Activated naive CD8-positive, alpha-beta T cell treated with anti-CD3 and anti-CD28 coated beads, Interleukin-2, amount 10 ng/mL, durations not matched to agents 7 days and 5 days (primary cell): ENCODE measurements at places on chromosomes 7 and 10. TPM values are rescaled to one million over a fixed set of nuclear protein-coding genes. Genes with fewer than 3 reads are reported as not detected.

DNA sequence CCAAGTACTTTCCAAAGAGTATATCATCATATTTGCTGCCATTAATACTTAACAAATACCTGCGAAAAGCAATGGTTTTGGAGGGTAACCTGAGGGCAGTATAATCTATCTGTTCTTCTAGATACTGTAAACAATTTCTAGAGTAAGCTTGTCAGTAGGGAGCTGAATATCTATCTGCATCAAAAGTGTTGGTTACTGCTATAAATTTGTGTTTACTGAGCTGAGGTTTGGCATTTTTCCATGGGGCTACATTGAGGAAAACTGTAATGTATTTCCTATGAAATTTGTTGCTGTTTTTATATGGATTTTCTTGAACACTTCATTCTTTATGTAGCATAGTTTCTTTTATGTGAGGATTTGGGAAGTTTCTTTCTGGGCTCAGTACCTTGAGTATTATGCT is 913.4 kb downstream of the CNTNAP2 start:
- no peaks in the 10 kb centered on the region for H3K27me3 ChIP-seq
- no peaks in the 10 kb centered on the region for H3K4me1 ChIP-seq

DNA sequence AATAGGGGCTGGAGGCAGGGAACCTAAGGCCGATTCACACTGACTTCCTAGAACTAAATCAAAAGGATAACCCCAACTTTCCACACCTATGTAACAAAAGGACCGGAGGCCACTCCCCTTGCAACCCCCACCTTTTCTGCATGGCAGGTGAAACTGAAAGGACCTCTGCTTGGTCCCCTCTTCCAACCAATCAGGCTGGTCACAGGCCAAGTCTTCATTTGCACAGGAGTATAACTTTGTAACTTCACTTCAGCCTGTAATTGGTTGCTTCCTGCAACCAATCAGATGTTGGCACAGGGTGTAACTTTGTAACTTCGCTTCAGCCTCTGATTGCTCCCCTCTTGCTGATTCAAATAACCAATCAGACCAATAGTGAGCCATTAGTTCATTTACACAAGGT is 190.0 kb downstream of the FAM107B start:
- peaks cover 84% of the 10 kb centered on the region for H3K4me1 ChIP-seq
- peak overlapping the region; percentile 78 for H3K4me3 ChIP-seq
- H3K27me3 ChIP-seq, result no peaks in the 10 kb centered on the region
- H3K27ac ChIP-seq, result peak overlapping the region; percentile 94
- H3K36me3 ChIP-seq, result peaks cover 23% of the 10 kb centered on the region

DNA sequence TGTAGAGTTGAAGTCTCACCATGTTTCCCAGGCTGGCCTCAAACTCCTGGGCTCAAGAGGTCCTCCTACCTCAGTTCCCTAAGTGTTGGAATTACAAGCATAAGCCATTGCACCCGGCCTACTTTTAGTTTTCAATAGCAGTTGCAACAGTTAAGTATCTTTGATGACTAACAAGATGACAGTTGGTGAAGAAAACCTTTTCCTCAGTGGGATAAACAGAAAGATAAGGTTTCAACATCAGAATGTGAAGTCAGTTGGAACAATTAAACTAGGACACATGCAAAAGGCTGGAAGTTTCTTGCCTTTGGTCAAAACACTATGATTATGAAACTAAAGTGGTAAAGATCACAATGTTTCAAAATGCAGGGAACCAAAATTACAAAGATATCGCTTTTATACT is 169.2 kb downstream of the ZNF438 start:
- H3K4me1 ChIP-seq, result no peaks in the 10 kb centered on the region
- no peaks in the 10 kb centered on the region for H3K27me3 ChIP-seq
- H3K36me3 ChIP-seq, result no peaks in the 10 kb centered on the region
- no peak for DNase-seq
- no peak overlapping the region for H3K4me3 ChIP-seq

Gene SORBS1
- total RNA-seq, result 0.71 TPM

DNA sequence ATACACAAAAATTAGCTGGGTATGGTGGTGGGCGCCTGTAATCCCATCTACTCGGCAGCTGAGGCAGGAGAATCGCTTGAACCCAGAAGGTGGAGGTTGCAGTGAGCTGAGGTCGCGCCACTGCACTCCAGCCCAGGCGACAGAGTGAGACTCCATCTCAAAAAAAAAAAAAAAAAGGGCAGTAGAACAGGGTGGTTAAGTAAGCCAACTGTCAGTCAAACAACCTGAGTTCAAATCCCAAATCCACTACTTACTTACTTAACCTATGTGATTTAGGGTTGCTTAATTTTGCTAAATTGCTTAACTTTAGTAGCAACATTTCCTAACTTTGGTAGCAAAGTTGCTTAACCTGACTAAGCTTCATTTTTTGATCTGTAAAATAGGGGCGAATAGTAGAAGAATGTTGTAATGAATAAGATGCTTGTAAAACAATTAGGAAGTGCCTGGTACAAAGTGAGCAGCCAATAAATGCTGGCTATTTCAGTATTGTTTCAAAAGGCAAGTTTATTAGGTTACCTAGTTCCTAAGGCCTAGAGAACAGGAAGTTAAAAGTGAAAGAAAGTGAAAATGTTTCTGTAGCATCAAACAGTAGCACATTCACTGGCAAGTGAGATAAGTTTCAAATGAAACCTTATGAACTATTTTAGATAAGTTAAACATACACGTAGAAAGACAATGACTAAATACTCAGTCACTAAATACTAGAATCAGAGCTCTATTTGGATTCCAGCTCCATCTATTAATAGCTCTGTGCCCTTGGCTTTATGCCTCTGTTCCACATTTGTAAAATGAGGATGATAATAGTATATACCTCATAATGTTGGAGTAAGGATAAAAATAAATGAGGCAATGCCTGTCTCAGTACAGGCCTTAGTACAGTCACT is 64.3 kb downstream of the HOXA1 start:
- peak overlapping the region; percentile 63 for H3K4me3 ChIP-seq
- no peaks in the 10 kb centered on the region for H3K27me3 ChIP-seq
- no peak for DNase-seq
- H3K4me1 ChIP-seq, result peaks cover 11% of the 10 kb centered on the region

Gene CALU
- total RNA-seq, result 30.2 TPM
